ENCODE measurements at places on chromosomes 7 and 10. TPM values are rescaled to one million over a fixed set of nuclear protein-coding genes. Genes with fewer than 3 reads are reported as not detected.

- no peak for DNase-seq
These were observed 16.8 kb downstream of the GIMAP5 start for GRCh38 chr7:150753826-150754603.

DNA sequence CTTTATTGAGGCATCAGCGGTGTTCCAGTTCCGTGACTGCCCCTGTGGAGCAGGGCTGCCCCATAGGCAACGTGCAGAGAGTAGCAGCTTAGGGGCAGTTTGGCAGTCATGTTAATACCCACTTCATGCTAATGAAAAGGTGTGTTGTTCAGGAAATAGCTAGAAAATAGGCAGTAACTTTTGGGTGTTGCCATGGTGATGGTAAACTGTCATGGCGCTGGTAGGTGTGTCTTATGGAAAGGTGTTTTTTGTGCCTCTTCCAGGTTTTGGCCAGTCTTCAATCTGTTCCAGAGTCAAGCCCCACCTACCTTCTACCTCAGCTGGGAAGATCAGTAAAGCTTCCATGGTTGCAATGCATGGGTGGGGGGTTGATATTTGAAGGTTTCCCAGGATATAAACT is 36.3 kb upstream of the MINDY3 start:
- no peak for DNase-seq

- DNase-seq, result no peak
These were observed 145.9 kb downstream of the C7orf25 start for GRCh38 chr7:42765931-42766330.

- DNase-seq, result no peak
These were observed 11.9 kb downstream of the CPXM2 start for GRCh38 chr10:123879606-123880257.

SPDYE16 gene
- polyA plus RNA-seq, result not detected

OGDHL gene
- polyA plus RNA-seq, result 0.16 TPM

MALRD1 gene
- not detected for polyA plus RNA-seq

COPG2 gene
- 36.5 TPM for polyA plus RNA-seq

- DNase-seq, result no peak
These were observed 117.3 kb upstream of the PCBD1 start for GRCh38 chr10:71005337-71006305.

GRCh38 chr10:13758312-13758711 is 171.5 kb downstream of the PRPF18 start:
- no peak for DNase-seq

All from BJ (cell line).